Activated gamma-delta T cell treated with anti-CD3 and anti-CD28 coated beads, Interleukin-2, amount 50 U/mL, for 16 hours (primary cell): ENCODE measurements at places on chromosomes 11 and 22.

GRCh38 chr11:32154275-32154674 is 63.4 kb downstream of the RCN1 start:
- no peak for DNase-seq

DNA sequence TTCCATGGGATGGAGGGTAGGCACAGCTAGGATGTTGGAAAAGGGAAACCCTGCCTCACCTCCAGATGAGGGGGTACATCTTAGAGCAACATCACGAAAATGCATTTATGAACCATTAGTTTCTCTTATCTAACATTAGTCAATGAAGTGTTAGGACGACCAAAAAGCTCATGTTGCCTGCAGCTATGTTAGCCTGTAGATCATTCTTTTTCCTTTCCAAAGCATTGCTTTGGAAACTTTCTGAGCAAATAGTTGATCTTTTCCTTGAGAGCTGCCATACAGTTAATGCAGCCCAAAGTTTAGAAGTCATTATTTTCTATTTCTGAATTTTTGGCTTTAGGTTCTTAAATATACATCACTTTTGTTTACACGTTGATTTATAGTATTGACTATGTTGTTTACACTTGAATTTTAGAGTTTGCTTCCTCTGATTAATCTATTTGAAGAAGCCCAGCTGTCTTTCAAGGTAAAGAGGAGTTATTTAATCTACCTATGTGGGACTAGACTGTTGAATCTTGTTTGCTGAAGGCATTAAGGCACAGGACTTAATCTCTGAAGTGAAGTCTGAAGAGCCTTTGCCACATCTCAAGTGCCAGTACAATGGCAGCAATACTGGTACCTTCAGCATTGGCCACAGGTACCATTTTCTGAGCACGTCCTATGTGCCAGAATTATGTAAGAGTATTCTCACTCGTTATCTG is 11.0 kb downstream of the POU2AF3 start:
- DNase-seq, result no peak

DNA sequence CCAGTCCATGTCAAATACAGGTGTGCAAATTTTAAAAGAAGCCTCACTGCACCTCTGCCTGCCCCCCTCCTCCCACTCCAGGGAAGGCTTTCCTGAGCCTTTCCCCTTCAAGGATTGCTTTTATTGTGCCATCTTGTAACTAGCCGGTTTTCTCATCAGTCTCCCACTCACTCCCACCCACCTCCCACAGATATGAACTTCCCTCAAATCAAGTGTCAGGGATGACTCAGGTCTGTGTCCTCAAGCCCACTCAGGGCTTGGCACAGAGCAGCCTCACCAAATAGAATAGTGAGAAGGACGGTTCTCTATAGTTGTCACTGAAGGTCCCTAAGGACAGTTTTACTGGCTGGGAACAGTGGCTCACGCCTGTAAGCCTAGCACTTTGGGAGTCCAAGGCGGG is 43.0 kb downstream of the THAP12 start:
- DNase-seq, result no peak

- DNase-seq, result no peak
These were observed 37.1 kb downstream of the RAB30 start for GRCh38 chr11:83034673-83035014.

GRCh38 chr11:124199702-124200101 is 16.6 kb downstream of the OR10D3 start:
- no peak for DNase-seq

- DNase-seq, result no peak
These were observed 29.1 kb upstream of the FGF19 start for GRCh38 chr11:69732910-69733309.

- DNase-seq, result no peak
These were observed 4.9 kb upstream of the TTLL1 start for GRCh38 chr22:43094085-43094484.

GRCh38 chr11:14409891-14410290 is 50.9 kb upstream of the RRAS2 start:
- DNase-seq, result no peak

DNA sequence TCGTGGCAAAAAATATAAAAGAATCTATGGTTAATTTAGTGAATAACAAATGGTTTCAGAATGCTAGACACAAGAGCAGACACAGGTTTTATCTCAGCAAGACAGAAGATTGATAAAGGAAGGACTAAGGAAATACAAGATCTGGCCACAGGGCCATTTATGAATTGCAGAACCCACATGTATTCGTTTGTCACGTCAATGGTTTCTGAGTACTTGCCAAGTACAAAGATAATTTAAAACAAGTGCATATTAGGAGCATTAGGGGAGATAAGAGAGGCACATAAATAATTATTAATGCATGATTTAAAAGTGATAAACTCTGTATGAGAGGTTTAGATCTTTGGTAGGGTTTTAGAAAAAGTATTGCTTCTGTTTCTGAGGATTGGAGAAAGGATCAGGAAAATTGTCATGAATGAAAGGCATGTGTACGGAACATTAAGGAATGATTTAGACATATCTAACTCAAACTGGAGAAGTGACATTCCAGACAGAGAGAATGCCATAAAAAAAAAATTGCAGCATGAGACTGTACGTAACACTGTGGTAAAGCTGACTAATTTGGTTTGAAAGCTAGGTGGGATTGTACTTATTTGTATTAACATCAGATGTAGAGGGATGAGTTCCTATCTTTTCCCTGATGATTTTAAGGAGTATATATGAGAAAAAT is 727.1 kb downstream of the NELL1 start:
- DNase-seq, result no peak

DNA sequence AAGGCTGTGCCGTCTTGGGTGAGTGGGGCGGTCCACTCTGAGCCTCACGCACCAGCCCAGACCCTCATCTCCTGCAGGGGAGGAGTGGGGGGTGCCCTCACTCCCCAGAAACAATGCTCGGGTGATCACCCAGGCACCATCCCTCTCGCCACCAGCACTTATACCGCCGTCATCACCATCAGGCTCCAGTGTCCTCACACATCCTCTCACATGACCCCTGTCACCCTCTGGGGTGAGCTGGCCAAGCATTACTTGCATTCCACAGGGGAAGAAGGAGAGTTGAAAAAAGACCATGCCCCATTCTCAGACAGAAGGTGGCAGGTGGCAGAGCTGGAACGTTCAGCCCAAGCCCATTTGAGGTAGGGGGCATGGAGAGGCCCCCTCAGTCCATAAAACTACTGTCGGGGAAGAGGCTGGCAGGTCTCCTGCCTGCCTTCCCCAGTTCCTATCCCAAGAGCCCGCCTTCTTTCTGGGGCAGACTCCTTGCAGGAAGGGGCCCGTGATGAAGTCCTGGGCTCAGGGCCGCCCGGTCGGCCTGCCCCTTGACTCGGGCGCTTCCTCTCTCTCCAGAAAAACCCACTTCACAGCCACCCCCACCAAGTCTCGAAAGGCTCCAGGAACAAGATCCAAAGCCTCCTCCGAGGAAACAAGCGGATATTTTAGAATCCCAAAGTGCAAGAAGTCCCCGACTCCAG is 153.3 kb downstream of the DSCAML1 start:
- DNase-seq, result no peak

- DNase-seq, result no peak
These were observed 84.3 kb upstream of the TMEM45B start for GRCh38 chr11:129731316-129731715.

DNA sequence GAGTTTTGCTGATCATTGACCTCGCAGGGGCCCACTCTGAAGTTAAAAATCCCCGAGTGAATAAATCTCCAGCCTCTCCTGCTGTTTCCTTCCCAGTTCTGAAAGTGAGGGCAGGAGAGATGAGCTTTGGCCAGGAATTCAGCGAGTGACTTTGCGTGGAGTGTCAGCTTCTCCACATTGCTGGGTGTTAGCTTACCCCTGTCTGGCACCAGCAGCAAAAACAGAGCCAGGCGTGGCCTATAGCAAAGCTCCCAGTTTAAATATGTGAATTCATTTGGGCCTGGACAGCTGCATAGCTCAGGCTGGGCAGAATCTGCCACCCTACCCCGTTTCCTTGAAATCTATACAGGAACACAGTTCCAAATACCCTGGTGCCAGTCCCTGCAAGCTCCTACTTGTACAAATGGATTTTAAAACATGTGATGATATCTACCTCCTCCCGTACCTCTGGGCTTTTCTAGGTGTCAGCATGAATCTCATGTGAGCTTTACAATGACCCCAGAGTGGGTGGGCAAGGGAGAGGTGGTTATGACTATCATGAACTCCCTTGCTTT is 25.6 kb downstream of the TIMP3 start:
- no peak for DNase-seq

DNA sequence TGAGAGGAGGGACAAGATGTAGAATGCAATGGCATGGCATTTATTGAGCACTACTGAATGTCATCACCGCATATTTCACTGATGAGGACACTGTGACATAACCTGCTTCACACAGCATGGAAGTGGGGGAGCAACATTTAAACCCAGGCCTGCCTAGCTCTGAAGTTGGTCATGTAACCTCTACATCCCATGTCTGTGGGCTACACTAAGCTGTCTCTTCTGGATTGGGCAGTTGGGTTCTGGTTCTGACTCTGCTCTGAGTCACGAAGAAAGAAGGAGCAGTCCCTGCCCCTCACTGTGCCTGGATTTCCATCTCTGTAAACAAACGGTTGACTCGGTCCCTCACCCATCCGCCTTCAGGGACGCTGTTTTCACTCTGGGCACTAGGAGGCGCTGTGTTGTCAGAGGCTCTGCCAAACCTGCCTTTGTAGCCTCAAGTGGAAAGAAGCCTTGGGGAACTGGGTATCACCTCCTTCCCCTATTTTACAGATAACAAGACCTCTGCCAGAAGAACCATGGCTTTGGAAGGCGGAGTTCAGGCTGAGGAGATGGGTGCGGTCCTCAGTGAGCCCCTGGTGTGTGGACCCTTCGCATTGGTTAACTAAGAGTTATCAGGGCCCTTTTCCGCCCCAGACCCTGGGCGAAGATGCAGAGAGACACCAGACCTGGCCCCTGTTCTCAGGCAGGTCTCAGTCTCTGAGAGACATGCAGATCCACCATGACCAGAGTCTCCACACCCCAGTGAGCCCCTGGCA is 12.7 kb upstream of the ARHGEF17 start:
- DNase-seq, result peak; percentile 57

DNA sequence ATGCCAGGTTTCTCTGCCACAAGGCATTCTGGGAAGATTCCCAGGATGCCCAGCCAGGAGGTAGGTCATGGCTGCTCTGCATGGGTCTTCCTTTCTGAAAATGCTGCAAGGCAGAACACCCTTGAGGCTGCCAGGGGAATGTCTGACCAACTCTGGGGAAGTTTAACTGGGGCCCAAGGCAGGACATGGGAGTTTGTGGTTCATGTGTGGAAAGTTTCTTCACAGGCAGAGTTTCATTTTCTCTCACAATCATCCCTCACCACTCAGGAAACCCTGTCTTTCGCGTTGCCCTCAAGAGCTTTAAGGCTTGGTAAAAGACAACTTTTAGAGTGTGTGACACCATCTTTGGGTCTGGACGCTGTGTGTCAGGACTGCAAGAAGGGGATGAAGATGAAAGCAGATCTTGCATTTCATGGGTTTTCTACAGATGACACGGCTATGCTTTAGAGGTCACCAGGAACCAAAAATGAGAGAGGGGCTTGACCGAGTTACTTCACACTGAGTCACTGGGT is 133.5 kb downstream of the CD44 start:
- peak; percentile 25 for DNase-seq

DNA sequence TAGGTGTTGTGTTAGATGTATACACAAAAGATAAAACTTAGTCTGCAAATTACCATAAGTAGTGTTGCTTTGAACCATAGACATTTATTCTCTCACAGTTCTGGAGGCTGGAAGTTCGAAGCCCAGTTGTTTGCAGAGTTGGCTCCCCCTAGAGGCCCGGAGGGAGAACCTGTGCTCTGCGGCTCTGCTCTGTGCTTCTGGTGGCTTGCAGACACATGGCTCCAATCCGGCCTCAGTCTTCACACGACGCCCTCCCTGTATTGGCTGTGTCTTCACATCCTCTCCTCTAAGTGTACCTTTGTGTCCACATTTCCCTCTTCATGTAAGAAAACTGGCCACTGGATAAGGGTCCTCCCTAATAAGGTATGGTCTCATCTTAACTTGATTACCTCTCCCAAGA is 128.4 kb downstream of the OPCML start:
- no peak for DNase-seq

- no peak for DNase-seq
These were observed 22.0 kb downstream of the MUC15 start for GRCh38 chr11:26550022-26550421.

DNA sequence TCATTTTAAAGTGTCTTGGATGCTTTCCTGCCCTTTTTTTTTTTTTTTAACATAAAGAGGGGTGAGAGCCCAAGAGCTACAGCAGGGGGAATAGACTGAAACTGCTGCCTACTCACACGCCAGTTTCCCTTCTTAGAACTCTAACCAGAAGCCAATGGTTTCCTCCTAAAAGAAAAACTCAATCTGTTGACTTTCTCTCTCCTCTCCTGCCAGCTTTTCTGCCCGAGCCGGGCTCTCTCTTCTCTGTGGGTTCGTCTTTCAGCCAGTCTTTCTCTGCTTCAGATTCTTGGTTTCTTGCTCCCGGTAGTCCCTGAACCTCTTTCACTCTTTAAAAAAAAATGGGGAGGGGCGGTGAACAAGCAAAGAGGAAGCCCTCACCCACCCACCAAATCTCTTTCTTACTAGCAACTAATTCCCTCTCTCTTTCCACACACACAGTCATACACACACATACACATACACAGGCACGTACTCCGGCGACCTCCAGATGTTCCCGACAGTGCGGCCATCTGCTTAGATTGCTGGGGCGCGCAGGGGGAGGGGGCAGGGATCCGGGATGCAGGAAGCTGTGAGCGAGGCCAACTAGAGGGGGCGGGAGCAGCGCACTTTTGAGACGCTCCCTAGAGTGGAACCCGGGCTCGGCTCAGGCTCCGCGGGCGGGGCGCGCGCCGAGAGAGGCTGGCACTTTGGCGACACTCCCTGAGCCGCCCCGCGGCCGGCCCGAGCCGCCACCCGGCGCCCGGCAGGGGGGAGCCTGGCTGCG is 444 bp upstream of the TSKU start:
- no peak for DNase-seq

DNA sequence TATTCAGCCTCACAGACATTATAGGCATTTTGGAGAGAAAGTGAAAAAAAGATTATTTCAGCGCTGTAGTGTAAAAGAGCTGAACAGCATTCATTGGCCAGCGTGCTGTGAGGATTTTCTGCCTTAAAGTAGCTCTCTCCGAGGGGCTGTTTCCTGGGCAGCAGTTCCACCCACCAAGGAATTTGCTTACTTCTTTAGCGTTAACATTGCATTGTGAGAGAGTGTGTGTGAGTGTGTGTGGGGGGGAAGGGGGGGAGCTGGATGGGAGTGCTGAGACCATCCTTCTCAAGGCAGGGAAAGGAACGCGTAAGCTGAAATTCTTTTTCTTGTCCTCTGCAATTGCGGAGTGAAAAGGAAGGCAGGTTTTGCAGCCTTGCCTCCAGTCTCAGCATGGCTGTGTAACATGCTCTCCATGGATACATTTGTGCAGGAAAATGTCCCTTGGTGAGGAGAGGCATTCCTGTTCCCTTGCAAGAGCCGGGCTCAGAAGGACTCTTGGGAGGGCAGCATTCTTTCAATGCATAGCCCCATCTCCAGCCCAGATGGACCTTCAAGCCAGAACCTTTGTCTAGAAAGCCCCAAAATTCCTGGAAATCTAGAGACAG is 159.9 kb upstream of the NAV2 start:
- DNase-seq, result no peak

GRCh38 chr11:67432655-67433349 is 4.5 kb downstream of the RPS6KB2 start:
- DNase-seq, result no peak

GRCh38 chr11:121763526-121763925 is 310.8 kb upstream of the SORL1-AS1 start:
- DNase-seq, result no peak

GRCh38 chr11:27705873-27706820 is 5.9 kb upstream of the BDNF start:
- DNase-seq, result no peak
